ENCODE measurements at places on chromosomes 11 and 22. TPM values are rescaled to one million over a fixed set of nuclear protein-coding genes. Genes with fewer than 3 reads are reported as not detected.

DNA sequence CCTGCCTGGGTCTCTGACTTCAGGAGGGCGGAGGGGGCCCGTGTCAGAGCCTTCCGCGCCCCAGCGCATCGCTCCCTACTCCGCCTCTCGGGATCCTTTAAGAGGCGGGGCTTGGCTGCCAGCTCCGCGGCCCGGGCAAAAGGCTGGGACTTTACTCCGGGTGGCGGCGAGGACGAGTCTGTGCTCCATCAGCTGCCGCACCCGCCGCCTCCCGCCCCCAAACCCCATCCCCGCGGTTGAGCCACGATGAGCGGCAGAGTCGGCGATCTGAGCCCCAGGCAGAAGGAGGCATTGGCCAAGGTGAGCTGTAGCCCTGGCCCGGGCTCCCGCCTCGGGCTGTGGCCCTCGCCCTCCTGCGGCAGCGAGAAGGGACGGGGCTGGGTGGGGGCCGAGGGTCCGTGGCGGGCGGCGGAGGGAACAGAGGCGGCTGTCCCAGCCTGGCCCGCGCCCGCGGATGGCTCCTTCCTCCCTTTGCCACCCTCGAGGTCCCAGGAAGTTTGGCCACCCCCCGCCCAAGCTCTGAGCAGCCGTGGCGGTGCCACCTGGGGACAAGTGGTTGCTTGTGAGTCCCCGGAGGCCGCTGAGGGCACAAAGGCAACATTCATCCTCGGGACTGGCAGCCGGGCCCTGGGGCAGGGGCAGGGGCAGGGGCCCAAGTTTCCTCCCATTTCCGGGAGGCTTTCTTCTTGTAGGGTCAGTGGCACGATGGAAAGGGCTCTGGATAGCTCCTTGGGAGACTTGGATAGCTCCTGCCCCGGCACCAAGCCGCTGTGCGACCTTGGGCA, at the start of gene SEC14L2:
Gene SEC14L2, plus strand, starts transcription at position 148 of the 785 bp plus-strand sequence. Its CDS starts 99 bp downstream, at position 247.
- DNase-seq = peak; percentile 89

Gene CDCA5
- 3.6 TPM for total RNA-seq

Gene POU2AF2
- not detected for total RNA-seq

DNA sequence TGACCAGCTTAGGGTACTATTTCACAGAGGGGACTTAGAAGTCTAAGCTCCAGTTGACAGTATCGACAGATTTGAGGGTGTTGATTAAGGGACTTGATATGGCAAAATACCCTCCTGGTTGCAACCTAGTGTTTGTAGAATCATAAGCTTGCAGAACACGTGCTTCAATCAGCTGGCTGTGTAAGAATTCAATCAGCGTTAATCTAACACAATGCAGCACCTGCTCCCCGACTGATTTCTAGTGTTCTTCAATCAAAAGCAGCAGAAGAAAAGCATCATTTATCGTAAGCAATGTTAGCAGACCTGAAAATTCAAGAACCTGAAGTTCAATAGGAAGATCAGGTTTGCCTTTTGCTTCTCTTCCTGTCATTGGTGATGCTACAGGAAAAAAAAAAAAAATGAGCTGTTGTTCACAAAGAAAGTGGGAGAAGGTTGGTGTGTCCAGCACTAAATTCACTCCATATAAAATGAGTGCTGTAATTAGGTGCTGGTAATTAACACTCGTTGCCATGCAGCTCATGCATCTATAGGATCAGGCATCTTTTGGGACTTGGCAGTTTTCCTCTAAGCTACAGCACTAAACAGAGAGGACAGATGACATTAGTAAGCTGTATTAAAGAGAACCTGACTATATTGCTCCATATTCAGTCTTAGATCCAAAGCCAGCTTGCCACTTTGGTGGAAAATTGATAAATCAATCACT, 840.3 kb downstream of the OPCML start:
- no peak for DNase-seq

- DNase-seq = no peak
These were observed 835 bp upstream of the RHOD start for GRCh38 chr11:67055812-67056211.

Gene MOV10L1
- 3.6 TPM for total RNA-seq

- DNase-seq = no peak
These were observed 54.4 kb upstream of the SEPTIN5 start for GRCh38 chr22:19659805-19660345.
